ENCODE measurements at places on chromosomes 13 and 19.

DNA sequence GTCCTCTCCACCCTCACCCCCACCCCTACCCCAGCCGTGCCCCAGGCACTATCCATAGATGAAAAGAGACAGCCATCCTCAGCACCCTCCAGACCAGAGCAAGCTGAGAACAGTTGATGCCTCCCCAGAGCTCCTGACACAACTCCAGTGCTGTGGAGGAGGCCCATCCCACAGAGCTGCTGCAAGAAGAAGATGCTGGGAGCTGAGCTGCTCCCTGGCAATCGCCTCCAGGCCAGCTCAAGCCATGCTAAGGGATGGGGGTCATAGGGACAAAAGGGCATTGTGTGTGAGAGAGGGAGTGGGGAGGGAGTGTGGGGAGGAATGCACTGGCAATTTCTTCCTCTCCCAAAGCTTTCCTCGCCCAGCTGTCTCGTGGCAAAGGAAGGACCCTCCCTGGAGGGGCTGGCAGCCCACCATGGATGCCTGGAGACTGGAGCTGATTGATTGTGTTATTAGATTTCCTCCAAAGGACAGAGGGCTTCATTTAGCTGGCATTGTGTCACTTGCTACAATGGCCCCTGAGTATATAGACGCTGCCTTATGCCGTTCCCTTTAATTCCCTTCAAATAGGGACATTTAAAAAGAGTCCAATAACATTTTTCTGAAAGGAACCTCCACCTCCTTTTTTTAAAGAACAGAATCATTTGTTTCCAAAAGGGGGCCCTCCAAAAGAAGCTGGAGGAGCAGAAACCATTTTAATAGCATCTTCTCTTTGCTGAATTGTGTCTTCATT is 476.4 kb downstream of the FOXO1 start:
- DNase-seq = no peak

GRCh38 chr13:85772367-85772766 is 26.9 kb downstream of the SLITRK6 start:
- no peak for DNase-seq

- DNase-seq = no peak
These were observed 125.2 kb upstream of the SPACA7 start for GRCh38 chr13:112250788-112251445.

DNA sequence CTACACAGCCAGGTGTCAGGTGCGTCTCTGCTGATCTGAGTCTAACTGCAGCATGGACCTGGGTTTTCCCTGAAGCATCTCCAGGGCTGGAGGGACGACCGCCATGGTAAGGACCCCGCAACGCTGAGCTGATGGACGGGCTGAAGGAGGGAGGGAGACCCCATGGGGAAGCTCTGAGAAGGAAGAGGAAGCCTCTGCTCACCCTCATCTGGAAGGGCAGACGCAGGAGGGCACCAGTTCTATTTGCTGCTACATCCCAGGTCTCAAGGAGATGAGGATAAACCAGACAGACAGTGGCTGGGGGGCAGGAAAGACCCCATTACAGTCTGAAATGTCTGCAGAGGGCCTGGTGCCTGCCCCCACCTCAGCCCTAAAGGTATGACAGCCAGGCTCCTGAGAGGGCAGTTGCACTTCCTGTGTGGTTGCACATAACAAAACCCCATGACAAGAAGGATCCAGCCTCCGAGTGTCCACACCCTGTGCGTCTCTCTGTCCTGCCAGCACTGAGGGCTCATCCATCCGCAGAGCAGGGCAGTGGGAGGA is at the start of gene LILRA2:
Gene LILRA2 (plus strand): TSS at position 461 of the 543 bp plus-strand sequence. CDS start 89 bp downstream, outside the sequence.
- no peak for DNase-seq
